ENCODE measurements at places on chromosomes 16 and 17.

DNA sequence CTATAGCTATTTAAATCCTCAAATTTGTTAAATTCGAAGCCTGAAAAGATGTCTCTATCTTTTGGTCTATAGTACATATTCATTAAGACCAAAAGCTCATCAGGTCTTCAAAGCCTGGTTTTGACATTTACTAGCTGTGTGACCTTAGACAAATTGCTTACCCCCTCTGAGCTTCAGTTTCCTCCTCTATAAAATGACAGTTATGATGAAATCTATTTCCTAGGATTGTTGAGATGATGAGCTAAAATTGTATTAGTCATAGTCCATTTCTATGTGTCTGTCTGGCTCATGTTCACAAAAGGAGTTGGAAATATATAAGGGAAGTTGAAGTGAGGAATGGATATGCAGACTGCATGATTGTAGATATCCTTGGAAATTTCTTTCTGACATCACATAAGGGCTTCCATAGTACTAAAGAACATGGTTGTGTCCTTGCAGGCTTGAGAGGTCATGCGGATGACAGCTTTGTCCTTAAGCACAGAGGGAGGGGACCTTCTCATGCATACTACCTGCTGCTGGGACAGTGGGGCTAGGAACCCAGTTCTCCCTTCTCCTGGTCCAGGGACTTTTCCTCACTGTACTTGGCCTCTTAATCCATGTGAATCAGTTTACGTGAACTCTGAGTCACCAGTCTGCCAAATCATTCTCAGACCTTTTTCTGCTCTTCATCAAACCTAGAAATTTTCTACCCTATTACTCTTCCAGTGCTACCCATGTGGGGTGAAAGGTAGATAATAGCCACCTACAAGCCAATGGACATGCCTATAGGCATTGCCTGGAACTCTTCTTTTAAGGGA is 487.5 kb upstream of the SALL1 start:
- no peak for DNase-seq

- no peak for DNase-seq
These were observed 5.6 kb downstream of the REXO5 start for GRCh38 chr16:20811889-20812439.

DNA sequence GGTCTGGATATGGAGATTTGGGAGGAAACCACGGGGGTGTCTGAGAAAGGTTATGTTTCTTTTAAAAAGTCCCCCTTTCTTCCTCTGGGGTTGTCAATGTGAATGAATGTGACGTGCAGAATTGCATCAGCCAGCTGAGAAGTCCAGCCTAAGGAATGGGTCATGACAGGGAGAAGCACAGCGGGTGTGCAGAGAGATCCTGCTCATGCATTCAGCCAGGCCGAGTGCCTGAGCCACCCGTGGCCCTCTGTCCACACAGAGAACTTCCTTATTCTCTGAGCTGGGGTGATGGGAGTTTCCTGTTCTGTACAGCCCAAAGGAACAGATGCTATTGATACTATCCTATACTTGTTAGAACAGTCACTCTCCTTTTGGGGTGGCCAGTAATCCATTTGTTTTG is 117.9 kb downstream of the CPPED1 start:
- DNase-seq: no peak

DNA sequence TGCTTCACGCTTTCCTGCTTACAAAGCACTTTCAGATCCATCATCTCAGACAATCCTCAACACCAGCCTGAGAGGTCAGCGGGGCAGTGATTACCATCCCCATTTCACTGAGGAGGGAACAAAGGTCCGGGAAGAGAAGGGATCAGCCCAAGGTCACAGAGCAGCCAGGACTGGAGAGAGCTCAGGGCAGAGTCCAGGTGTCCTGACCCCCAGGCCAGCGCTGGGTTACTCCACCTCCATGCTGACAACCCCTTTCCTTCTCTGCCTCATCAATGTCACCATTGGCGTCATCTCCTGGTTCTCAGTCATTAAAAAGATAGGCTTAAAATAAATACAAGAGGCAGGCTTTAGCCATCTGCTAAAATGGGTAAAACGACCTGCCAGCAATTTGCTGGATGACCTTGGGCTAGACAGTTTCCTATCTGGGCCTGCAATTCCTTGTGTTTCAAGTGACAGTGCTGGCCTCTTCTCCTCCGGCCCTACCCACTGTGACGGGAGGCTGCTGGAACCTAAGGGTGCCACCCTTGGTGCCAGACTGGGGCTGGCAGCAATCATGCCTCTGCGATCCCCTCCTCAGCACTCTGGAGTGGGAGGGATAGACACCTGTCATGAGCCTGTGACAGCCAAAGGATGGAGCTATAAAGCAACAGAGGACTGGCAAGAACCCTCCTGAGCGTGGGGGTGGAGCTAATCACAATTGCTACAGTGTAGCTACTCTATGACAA is 79.5 kb upstream of the CCL1 start:
- DNase-seq: no peak

- peak; percentile 19 for DNase-seq
These were observed 873 bp downstream of the SETD1A start for GRCh38 chr16:30958175-30959079.

- DNase-seq: no peak
These were observed 135.5 kb downstream of the IRF8 start for GRCh38 chr16:86034421-86034919.

- no peak for DNase-seq
These were observed 553 bp upstream of the B9D1 start for GRCh38 chr17:19363114-19363438.

All from stimulated activated CD8-positive, alpha-beta memory T cell treated with anti-CD3 and anti-CD28 coated beads, Interleukin-4, amount 100 ng/mL, for 1 hour (primary cell).